ENCODE measurements at places on chromosomes 5 and 9. TPM values are rescaled to one million over a fixed set of nuclear protein-coding genes. Genes with fewer than 3 reads are reported as not detected.

- no peak for DNase-seq
- H3K4me3 ChIP-seq, result no peak overlapping the region
- H3K27ac ChIP-seq, result no peak overlapping the region
- H3K36me3 ChIP-seq, result no peaks in the 10 kb centered on the region
- H3K4me1 ChIP-seq, result peaks cover 4% of the 10 kb centered on the region
These were observed 3.3 kb downstream of the ASTN2 start for GRCh38 chr9:117411547-117411946.

DNA sequence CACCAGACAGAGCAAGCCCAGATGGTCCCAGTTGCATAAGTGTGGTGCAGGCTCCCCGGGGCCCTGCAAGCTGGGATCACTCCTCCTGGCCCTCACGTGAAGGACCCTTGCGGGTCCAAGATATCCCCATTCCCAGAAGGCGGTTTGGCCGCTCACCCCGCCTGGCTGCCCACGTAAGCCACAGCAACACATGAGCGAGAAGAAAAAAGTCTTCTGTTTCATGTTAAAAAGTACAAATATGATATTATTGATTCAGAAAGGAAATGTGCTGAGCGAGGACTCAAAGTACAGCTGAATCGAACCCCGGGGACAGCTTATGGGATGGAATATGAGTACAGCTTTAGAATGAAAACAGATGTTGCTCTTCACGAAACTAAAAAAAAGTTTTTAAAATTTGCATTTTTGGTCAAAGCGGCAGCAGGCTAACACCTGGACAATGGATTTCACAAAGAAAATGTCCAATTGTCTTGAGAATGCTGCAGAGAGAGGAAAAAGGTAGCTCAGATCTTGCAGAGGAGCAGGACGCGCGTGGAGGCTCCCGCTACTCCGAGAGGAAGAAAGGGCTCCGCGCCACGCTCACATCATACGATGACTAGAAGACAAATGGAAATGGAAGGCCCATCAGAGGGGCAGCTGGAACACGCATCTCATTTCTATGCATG lies 427.6 kb downstream of the IRX1 start:
- no peak overlapping the region for H3K4me3 ChIP-seq
- H3K36me3 ChIP-seq, result no peaks in the 10 kb centered on the region
- H3K27me3 ChIP-seq, result no peaks in the 10 kb centered on the region
- peaks cover 10% of the 10 kb centered on the region for H3K4me1 ChIP-seq
- DNase-seq, result no peak
- no peak overlapping the region for H3K27ac ChIP-seq

CYSRT1 gene
- 0.80 TPM for polyA plus RNA-seq

- H3K27ac ChIP-seq, result no peak overlapping the region
- no peaks in the 10 kb centered on the region for H3K36me3 ChIP-seq
- H3K4me1 ChIP-seq, result peaks cover 13% of the 10 kb centered on the region
- no peak overlapping the region for H3K4me3 ChIP-seq
- DNase-seq, result no peak
These were observed 41.7 kb upstream of the CLINT1 start for GRCh38 chr5:157900644-157901043.

GRCh38 chr9:33431420-33431819 lies 16.0 kb downstream of the AQP3 start:
- H3K36me3 ChIP-seq, result no peaks in the 10 kb centered on the region
- H3K27ac ChIP-seq, result no peak overlapping the region
- no peak for DNase-seq
- H3K27me3 ChIP-seq, result no peaks in the 10 kb centered on the region
- H3K4me1 ChIP-seq, result peaks cover 24% of the 10 kb centered on the region

GRCh38 chr5:14110680-14111079 lies 32.5 kb upstream of the TRIO start:
- no peak overlapping the region for H3K4me3 ChIP-seq
- peaks cover 38% of the 10 kb centered on the region for H3K4me1 ChIP-seq
- no peaks in the 10 kb centered on the region for H3K27me3 ChIP-seq
- H3K27ac ChIP-seq, result peak overlapping the region; percentile 22
- DNase-seq, result peak; percentile 65

OCLN gene
- polyA plus RNA-seq, result 4.6 TPM

GRCh38 chr5:30845194-30845593 lies 348.3 kb upstream of the CDH6 start:
- no peaks in the 10 kb centered on the region for H3K4me1 ChIP-seq
- H3K27me3 ChIP-seq, result no peaks in the 10 kb centered on the region
- H3K4me3 ChIP-seq, result no peak overlapping the region
- no peak for DNase-seq
- H3K36me3 ChIP-seq, result no peaks in the 10 kb centered on the region

HAVCR2 gene
- polyA plus RNA-seq, result not detected

- peaks cover 58% of the 10 kb centered on the region for H3K27me3 ChIP-seq
- H3K4me1 ChIP-seq, result no peaks in the 10 kb centered on the region
- no peak for DNase-seq
- H3K4me3 ChIP-seq, result no peak overlapping the region
- no peak overlapping the region for H3K27ac ChIP-seq
These were observed 6.9 kb downstream of the NKD2 start for GRCh38 chr5:1015507-1015906.

Data from keratinocyte (primary cell).